ENCODE measurements at places on chromosomes 3 and 15.

GRCh38 chr15:88624156-88624970 is 3.2 kb downstream of the AEN start:
- peak; percentile 79 for DNase-seq

- no peak for DNase-seq
Measured at GRCh38 chr15:85071061-85071460, 89.4 kb downstream of the PDE8A start.

DNA sequence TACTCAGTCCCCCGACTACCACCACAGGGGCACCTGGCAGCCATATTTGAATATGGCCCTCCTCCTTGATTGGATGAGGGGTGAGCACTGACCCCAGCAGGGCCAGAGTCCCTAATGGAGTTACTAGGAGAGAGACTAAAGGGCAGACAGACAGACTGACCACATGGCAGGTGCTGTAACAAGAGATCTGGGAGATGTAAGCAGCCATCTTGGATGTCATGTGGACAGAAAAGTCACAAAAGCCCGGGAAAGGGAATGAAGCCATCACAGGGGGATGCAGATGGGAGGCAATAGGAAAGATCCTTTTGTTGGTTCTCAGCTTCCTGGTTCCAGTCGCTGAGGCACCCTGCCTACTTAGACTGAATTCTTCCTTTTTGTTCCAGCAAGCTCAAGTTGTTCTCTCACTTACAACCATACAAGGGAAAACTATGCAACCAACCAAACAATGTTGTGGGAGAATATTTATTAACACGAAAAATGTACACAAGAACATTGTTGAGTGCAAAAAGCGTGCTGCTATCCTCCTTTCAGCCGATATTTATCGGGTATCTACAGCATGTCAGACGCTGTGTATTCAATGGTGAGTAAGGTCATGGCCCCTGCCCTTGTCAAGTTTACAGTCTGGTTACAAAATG is 511.6 kb upstream of the PROK2 start:
- DNase-seq = no peak

- DNase-seq = no peak
Measured at GRCh38 chr3:82157952-82158351, 396.5 kb upstream of the GBE1 start.

- no peak for DNase-seq
Measured at GRCh38 chr15:39642011-39642640, 61.2 kb downstream of the THBS1 start.

DNA sequence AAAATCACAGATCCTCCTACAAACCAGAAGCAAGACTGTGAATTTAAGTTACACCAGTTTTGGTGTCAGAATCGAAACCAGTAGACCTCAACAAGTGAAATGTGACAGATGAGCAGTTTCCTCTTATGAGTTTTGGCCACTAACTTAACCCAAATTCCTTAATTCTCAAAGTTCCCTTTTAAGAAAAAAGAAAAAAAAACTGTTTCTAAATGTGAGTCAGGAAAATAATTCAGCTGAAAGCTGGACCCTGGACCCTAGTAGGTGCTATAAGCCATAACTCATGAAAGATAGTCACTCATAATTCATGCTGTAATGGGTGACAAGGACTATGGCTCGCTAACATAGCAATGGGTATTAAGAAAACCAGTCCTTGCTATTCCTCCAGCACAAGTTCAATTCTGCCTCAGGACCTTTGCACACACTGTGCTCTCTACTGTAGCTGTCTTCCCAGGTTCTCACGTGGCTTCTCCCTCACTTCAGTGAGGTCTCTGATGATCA is 9.0 kb upstream of the THRB start:
- DNase-seq = no peak

Measured in CD4-positive, alpha-beta T cell treated with Interleukin-21 for 1 hour (primary cell).